Epithelial cell of proximal tubule (primary cell): ENCODE measurements at places on chromosomes 7 and 10.
A peak's percentile ranks its signal among the peaks of the same experiment; 100 is the strongest.

GRCh38 chr10:126006264-126006663 lies 109.9 kb downstream of the FANK1 start:
- DNase-seq: no peak

- DNase-seq: no peak
Observed at GRCh38 chr7:4883372-4884144, at the start of gene RADIL. TSS of gene RADIL (minus strand) at chr7:4883716. CDS start at chr7:4878139, 5,577 bp downstream.

DNA sequence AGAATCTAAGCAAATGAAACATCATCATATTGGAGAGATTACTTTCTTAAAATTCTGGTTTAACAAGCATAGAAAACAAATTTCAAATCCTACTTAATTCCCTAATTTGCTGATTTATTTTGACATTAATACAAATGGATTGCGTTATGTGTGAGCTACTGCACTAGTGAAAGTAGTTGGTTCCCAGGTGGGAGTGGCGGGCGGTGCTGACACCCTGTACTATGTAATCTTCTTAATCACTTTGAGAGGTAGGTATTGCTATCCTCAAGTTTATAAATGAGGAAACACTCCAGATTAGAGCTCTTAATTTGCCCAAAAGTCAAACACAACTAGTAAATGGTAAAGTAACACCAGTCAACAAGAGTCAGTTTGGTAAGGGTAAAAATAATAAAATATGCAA lies 131.1 kb downstream of the ELAPOR2 start:
- no peak for DNase-seq

DNA sequence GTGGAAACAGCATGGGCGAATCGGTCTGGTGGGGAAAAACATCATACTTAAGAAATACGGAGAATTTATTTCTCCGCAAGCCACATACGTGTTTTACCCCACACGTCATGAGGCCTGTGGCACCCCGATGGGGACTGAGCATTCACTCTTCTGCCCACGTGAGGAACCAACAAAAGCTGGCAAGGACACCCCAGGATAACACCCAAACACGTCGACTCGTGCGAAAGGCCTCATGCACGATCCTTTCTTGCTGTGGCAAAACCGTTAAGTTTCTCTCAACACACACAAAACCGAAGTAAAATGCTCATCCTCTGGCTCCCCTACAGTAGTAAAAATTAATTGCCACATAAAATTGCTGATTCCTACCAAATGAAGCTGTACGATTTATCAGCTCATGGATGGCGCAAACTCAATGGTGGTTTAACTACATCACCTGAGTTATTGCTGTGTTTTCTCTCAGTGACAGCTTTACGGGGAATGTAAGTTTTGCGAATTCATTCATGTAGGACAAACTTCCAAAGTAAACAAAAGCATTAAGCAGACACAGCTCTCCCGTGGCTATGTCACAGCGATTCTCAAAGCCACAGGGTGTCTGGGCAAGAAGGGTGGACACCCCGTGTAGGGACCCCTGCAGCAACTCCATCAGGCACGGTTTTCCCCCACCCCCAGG lies 97.0 kb downstream of the CTBP2 start:
- DNase-seq: no peak

GRCh38 chr7:107043491-107043890 lies 1.0 kb upstream of the PRKAR2B start:
- no peak for DNase-seq

- DNase-seq: peak; percentile 7
Observed at GRCh38 chr10:71729161-71729636, 9.6 kb upstream of the C10orf105 start.
